Activated T-helper 1 cell treated with anti-CD3 and anti-CD28 coated beads, Interleukin-2, amount 50 U/mL, for 16 hours (primary cell): ENCODE measurements at places on chromosomes 3 and 15.

- no peak for DNase-seq
These were observed 26.8 kb downstream of the MRPS25 start for GRCh38 chr3:15038306-15038705.

DNA sequence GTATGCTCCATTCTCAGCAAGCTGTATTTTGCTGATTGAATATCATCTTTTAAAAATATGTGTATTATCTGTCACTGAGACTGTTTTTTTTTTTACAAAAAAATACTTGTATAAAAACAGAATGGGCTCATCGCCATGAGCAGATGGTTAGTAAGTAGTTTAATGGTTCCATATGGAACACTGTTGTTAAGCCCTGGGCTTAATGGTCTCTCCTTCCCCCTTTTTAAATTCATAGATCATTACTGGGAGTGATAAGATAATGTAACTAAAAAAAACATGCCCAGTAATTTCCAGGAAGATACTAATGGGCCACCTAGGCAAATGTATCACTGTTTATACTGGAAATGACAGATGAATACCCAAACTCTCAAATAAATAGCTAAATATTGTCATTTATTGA, 95.3 kb upstream of the TPRG1 start:
- no peak for DNase-seq

- no peak for DNase-seq
These were observed 247.3 kb upstream of the CHRM5 start for GRCh38 chr15:33720952-33721351.

GRCh38 chr15:36832774-36833463, 253.5 kb downstream of the CDIN1 start:
- no peak for DNase-seq

GRCh38 chr15:97903971-97904572, 56.4 kb upstream of the ARRDC4 start:
- DNase-seq, result no peak

DNA sequence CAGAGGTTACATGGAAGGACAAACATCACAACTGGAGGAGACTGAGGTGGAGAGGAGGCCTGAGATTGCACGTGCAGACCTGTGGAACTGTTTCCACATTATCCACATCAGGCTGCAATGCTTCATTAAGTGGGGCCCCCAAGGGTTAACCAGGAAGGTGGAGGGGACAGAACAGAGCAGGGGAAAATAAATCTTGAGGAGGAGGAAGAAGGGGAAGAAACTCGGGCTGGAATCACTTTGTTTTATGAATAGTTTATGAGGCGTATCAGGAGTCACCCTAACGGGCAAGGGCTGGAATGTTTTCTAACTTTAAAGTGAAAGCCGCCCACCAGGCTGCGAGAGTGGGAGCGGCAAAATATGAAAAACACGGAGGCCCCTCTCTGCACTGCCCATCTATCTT, 154.9 kb downstream of the WNT5A start:
- no peak for DNase-seq

- no peak for DNase-seq
These were observed 20.9 kb downstream of the PLCL2 start for GRCh38 chr3:16905704-16906103.
